ENCODE measurements at places on chromosomes 3 and 15. TPM values are rescaled to one million over a fixed set of nuclear protein-coding genes. Genes with fewer than 3 reads are reported as not detected.
A peak's percentile ranks its signal among the peaks of the same experiment; 100 is the strongest.

DNA sequence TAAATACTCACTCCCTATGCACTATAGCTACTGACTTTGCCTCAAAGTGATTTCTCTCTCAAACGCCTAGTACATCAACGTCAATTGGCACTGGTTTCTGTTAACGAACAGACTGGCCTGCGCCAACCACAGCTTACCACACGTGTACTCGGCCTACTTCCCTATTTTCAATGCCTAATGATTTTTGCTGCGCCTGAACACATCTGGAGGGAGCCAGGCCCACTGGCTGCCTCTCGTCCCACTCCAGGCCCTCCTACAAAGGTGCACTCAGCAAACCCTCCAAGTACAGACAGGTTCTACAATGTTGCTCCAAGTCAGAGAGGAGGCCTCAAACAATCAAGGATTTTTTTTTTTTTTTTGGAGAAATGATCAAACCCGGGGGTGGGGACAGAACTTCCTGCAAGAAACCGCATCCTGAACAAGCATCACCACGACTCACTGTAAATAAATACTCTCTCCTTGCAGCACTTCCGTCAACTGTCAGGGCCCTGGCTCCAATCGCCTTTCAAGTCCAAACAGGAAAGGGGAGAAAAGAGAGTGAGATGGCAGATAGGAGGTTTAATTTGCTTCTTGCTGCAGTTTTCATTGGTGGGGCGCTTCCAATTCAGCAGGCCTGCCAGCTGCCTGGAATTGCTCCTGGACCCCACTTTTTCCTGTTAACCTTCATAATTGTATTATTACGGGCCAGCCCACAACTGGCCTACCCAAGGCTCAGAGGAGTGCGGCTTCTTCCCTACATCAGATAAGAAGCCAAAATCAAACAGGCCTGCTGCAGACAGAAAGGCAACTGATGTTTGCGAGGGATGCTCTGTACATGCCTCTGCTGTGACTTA, 139.3 kb downstream of the FOXP1 start:
- peak; percentile 80 for DNase-seq

GOLGA6L4 gene
- 9.1 TPM for total RNA-seq

DNA sequence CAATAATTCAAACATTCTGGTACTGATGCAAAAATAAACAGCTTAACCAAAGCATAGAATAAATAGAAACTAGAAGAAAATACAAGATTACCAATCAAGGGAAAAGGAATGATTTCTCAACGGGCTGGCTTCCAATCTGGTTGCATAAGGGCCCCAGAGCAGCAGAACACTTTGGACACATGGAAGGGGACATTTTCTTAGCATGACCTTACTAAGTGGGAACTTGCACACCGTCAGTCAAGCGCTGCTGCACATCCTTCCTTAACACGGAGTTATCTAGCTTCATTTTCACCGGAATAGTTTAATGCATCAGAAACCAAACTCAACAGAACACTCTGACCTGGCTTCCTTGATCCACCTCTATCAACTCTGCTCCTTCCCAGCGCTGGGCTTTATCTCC, 388.5 kb downstream of the VPS13C start:
- DNase-seq, result no peak

- no peak for DNase-seq
Observed at GRCh38 chr3:140399871-140400270, 278.0 kb upstream of the TRIM42 start.

- DNase-seq, result no peak
Observed at GRCh38 chr3:69855436-69856162, 116.3 kb downstream of the MITF start.

DNA sequence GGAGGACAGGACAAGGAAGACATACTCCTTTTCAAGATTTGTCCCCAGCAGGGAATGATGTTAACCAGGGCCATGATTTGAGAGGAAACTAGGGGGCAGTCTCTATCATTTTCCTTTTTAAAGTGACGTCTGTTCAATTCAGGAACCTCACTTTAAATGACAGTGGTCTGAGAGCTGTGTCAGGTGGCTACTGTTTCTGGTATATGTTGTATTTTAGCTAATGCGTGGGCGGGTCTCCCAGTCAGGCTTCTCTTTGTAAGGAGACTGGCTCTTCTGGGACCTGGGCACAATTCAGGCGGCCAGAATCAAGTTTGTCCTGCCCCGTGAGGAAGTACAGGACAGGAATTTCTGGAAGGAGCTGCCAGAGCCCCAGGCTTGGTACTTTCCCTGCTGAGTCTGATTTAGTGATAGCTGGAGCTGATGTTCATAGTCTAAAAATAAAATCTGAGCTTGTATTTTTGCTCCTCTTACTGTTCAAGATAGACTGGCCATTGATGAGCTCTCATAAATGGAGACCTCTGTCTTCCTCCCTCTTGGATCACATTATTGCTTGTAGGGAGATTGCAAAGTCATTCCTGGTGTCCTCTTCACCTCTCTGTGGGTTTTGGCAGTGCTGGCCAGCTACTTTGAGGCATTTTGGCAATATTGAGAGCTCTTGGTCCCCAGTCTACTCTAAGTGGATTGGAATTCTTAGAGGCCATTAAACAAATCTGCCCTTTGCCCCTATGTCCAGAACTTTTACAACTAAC, 25.6 kb downstream of the SQOR start:
- DNase-seq, result peak; percentile 66

DNA sequence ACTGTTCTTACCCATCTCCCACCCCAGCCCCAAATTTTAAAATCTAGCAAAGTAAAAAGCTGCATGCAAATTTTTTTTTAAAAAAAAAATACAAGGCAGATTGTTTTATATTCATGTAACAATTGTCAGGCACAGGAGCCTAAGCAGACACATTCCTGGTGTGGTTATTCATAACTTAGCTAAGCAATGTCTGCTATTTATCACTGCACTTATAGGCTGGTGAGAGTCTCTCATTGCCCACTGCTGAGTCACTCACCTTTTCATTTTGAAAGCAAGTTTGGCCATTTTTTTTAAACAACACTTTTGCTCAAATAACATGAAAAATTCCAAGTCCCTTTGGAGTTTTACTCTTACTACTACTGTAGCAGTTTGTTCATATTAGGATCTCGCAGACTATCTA, 413.9 kb downstream of the RBMS3 start:
- no peak for DNase-seq

TLR9 gene
- total RNA-seq, result 0.26 TPM

DNA sequence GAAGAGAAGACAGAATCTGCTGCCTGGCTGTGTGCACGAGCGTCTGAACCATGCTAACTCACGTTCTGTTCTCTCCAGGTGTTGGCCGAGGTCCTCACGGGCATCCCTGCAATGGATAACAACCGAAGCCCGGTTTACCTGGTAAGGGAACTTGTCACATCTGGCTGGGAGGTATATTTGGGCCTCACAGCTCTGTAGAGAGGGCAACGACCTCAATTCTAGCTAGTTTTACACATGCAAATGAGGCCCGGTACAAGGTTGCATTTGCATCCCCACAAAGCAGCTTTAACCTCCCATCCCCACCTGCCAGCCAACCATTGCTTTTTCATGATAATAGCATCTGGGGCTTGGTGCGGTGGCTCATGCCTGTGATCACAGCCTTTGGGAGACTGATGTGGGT, 22.0 kb upstream of the TATDN2 start:
- DNase-seq, result no peak

SLC12A8 gene
- 6.1 TPM for total RNA-seq

DNA sequence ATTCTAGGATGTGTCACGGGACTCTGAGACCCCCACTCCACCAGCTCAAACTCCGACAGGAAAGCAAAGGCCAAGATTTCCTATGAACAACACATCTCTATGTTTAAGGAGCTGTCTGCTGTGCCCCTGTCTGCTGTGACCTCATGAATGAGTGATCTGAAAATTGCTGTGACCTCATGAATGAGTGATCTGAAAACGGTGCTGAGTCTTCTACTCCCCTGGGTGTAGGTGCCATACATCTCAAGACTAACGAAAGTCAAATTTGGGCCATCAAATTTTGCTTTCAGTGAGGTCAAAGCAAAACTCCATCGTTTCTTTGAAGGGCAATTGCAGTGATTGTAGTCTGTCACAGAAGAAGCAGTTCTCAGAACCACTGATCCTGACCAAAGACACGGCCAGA, 24.4 kb downstream of the IL5RA start:
- no peak for DNase-seq

Measured in ureter (tissue), 1 donor.